ENCODE measurements at places on chromosomes 3 and 15. TPM values are rescaled to one million over a fixed set of nuclear protein-coding genes. Genes with fewer than 3 reads are reported as not detected.

The HIGD2B gene
- not detected for total RNA-seq

The RABL3 gene
- total RNA-seq: 25.7 TPM

The KCNMB2 gene
- total RNA-seq: not detected

The AHSG gene
- not detected for total RNA-seq

The GOLGA6L24 gene
- total RNA-seq: not detected

The DUOX2 gene
- not detected for total RNA-seq

The CHRNA7 gene
- 0.35 TPM for total RNA-seq

The TBCCD1 gene
- 17.4 TPM for total RNA-seq

The PLS1 gene
- total RNA-seq: 1.9 TPM

The UBAP1L gene
- 13.2 TPM for total RNA-seq

The FANCI gene
- total RNA-seq: 13.9 TPM

The ZNF501 gene
- 4.6 TPM for total RNA-seq

The ITIH3 gene
- not detected for total RNA-seq

The ST8SIA2 gene
- not detected for total RNA-seq

The SLC28A1 gene
- not detected for total RNA-seq

The UROC1 gene
- not detected for total RNA-seq

The NANOGP8 gene
- not detected for total RNA-seq

The IQCF5 gene
- not detected for total RNA-seq

The TIMP4 gene
- total RNA-seq: not detected

The LYZL4 gene
- not detected for total RNA-seq

The GASK1A gene
- total RNA-seq: 0.19 TPM

The AGBL1 gene
- total RNA-seq: not detected
